Activated CD4-positive, alpha-beta T cell treated with anti-CD3 and anti-CD28 coated beads, Interleukin-2, amount 50 U/mL, for 48 hours (primary cell): ENCODE measurements at places on chromosomes 13 and 19.

DNA sequence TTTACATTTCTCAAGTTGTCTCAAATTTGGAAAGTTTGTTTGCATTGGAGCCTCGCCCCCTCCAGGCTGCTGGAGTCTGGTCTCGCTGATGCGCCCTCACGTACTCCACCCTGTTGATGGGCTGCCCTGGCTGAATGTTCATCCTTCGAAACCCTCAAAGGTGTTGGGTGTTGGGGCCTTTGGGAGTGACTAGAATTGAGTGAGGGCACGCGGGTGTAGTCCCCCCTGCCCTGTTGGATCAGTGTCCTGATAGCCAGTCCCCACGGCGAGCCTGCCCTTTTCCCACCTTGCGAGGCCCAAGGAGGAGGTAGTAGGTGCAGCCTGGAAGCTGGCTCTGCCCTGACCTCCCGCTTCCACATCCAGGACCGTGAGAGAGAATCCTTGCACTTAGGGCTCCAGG is 14.8 kb downstream of the TFDP1 start:
- no peak for DNase-seq

DNA sequence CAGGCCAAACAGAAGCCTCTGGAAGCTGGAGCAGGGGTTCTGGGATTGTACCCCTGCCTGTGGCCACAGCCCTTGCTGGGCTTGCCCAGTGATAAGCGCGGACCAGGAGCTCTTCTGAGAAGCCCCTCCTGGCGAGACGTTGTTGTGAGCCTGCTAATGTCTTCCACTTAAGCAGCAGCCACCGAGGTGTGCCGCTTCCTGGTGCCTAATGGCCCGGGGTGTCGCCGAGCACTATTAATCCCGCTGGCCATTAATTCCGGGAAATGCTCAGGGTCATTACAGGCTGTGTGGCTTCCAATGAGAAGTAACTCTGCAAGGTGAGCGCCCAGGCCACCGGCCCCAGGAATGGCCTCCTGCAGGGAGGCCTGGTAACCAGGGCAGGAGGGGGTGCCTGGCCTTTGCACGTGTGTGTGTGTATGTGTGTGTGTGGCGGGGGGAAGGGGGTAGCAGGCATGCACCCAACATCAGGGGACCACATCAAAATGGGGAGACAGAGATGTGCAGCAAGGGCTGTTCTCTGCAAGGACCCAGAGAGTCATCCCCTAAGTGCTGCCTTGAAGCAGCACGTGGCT is 175.0 kb downstream of the URI1 start:
- no peak for DNase-seq

DNA sequence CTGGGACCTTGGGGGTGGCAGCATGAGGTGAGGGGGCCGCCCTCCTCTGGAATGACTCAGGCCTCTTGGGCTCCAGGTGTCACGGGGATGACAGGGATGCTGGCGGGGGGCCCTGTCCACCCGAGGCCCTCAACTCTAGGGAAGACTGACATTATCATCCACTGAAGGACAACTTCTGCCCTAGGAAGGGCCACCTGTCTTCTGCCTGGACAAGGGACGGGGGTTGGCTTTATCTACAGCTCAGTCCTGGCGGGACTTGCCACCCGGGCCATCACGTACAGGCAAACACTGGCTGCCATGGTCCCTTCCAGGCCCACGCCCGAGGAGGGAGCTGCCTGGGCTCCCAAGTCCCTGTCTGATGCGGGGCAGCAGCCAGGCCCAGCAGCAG is 130.7 kb downstream of the STK24 start:
- no peak for DNase-seq

- no peak for DNase-seq
Observed at GRCh38 chr13:44389876-44390275, 16.3 kb downstream of the SERP2 start.

- no peak for DNase-seq
Observed at GRCh38 chr13:42409075-42409474, 137.1 kb downstream of the AKAP11 start.

DNA sequence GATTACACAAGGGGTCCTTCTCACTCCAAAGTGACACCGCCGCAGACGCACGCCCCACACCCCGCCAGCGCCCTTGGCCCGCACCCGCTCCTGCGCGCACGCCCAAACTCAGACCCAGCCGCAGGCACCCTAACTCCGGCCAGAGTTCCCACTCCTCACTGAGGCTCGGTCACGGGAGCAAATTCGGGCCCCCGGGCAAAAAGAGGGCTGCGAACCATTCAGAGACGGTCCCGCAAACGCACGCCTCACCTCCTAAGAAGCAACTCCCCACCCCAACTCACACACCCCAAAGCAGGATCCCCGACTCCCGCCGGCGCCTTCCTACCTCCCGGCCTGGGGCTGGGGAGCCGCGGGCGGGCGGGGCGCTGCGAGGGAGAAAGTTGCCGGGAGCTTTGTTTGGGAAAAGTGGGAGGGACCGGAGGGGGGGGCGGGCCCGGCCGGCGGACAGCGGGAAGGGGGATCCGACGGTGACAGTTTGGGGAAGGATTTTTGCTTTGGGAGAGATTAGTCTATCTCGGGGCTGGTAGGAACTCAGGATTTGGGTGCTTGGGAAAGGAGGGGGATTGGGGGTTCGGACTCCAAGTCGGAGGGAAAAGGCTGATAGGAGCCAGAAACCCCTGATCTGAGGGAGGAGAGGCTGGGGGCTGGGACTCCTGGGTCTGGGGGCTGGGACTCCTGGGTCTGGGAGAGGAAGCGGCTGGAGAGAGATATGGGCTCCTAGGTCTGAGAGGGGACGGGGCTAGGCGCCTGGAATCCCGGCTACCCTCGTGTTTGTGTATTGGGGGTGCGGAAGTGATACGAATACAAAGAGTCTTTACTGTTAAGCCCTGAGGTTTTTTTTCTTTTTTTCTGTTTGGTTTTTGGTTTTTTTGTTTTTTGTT is at the start of gene TEAD2:
Gene TEAD2, minus strand, starts transcription at position 369 of the 881 bp plus-strand sequence. CDS start 2,341 bp downstream, outside the sequence.
- DNase-seq = no peak

GRCh38 chr19:21323000-21323399 is 6.2 kb downstream of the ZNF708 start:
- DNase-seq = no peak

- peak; percentile 44 for DNase-seq
Observed at GRCh38 chr13:49292742-49293486, 45.2 kb downstream of the CDADC1 start.

DNA sequence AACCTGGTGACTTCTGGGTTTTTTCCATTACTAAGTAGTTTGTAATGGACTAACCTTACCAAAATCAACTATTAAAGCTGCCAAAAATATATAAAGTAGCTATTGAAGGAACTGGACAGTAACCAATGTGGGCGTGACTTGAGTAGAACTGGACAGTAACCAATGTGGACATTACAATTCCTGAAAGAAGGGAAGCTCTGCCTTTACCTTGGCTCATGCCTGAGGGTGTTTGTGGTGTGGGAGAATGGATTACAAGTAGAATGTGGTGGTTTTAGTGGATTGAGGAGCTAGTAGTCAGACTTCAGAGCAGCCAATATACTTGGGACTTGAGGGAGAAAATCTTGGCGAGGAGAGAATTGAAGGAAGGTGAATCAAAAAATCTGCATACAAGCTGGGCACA is 17.5 kb downstream of the LRRC63 start:
- no peak for DNase-seq

GRCh38 chr19:7690779-7691258 is 10.2 kb downstream of the TRAPPC5 start:
- DNase-seq = no peak

GRCh38 chr13:66200555-66200954 is 1029.6 kb downstream of the PCDH9 start:
- DNase-seq = no peak

- DNase-seq = no peak
Observed at GRCh38 chr19:10091895-10092641, 6.0 kb downstream of the SHFL start.

GRCh38 chr19:5824751-5825150 is 14.8 kb downstream of the FUT6 start:
- DNase-seq = no peak

GRCh38 chr19:31275068-31275334 is 74.2 kb downstream of the TSHZ3 start:
- DNase-seq = no peak

- peak; percentile 43 for DNase-seq
Observed at GRCh38 chr19:48842789-48843162, 6.5 kb upstream of the HSD17B14 start.

GRCh38 chr19:20287070-20287469 is 120.1 kb downstream of the ZNF486 start:
- no peak for DNase-seq

- DNase-seq = no peak
Observed at GRCh38 chr19:18013210-18014111, 5.5 kb downstream of the ARRDC2 start.

DNA sequence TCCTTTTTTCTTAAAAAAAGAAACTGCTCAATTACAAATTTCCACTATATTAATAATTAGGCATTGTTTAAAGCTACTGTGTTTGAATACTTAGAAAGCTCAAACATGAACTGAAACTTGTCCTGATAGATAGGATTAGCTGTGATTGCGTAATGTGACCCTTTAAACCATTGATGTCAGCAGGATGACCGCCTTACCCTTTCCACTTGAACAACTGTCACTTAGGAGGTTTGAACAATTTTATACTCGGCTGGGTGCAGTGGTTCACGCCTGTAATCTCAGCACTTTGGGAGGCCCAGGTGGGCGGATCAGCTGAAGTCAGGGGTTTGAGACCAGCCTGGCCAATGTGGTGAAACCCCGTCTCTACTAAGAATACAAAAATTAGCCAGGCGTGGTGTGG is 2.9 kb downstream of the LAMP1 start:
- no peak for DNase-seq

DNA sequence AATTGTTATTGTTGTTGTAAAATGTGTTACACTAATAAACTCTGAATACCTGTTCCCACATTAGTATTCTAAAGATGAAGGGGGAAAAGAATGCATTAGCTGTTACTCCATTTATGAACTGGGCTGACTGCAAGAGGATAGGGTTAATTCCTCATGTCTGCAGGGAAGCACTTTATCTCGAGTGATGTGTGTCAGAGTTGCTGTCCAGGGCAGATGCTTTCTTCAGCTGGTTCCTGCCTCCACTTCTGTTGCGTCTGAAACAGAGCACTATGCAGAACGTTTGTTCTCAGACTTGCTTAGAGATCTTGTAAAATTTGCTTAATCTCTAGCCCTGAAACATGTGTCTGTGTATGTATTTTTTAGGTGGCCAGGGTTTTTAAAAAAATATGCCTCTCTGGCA is 318.8 kb downstream of the SPRY2 start:
- no peak for DNase-seq

GRCh38 chr13:48278806-48279205 is 24.7 kb upstream of the RB1 start:
- DNase-seq = no peak

DNA sequence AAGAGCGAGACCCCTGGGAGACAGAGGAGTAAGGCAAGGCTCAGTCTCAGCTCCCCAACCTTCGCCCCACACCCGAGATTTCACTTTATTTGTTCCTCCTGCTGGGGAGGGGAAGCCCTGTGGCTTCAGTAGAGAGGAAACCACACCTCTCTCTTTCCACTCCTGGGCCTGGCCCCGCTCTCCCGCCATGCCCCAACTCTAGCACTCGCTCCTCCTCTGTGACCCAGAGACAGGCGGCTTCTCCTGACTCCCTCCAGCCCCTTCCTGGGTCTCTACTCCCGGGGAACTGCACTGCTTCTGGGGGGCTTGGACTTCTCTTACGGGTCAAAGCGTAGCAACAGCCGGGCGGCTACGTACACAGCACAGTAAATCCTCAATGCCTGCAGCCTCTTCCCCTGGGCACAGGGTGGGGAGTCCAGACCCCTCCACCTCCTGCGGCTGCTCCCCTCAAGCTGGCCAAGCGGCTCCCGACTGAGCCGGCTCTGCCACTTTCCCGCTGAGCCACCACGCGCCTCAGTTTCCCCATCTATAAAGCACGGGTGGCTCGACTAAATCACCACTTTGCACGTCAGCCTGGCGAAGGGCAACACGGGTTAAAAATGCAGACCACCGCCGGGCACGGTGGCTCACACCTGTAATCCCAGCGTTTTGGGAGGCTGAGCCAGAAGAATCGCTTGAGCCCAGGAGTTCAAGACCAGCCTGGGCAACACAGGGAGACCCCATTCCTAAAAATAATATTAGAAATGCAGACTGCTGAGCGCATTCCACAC is 1.4 kb downstream of the RNF126 start:
- peak; percentile 69 for DNase-seq

GRCh38 chr19:8371011-8371804 is 7.3 kb downstream of the ANGPTL4 start:
- DNase-seq = no peak

GRCh38 chr19:53507523-53508442 is 30.2 kb upstream of the ZNF331 start:
- DNase-seq = no peak

DNA sequence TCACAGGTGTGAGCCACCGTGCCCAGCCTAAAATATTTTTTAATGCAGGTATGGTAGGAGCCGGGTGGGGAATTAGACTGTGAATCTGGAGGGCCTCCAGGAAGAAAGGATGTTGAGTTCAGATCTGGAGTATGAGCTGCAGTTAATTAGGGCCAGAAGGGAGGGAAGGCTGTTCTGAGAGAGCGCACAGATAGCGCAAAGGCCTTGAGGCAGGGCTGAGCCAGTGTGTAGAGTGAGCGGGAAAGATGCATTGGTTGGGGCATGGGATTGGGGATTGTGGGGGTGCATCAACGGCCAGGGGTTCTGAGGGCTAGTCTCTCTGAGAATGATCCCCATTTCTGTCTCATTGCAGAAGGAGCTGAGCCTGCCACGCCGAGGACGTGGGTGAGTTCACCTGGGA is 9.7 kb downstream of the MAST3 start:
- DNase-seq = no peak

GRCh38 chr19:38908911-38909310 is 3.1 kb downstream of the CCER2 start:
- no peak for DNase-seq

- peak; percentile 60 for DNase-seq
Observed at GRCh38 chr13:110116072-110116487, 190.9 kb downstream of the COL4A1 start.

GRCh38 chr19:50486823-50487515 is 10.3 kb upstream of the GARIN5A start:
- peak; percentile 77 for DNase-seq

- DNase-seq = no peak
Observed at GRCh38 chr13:107554460-107554859, 660.9 kb downstream of the LIG4 start.
